ENCODE measurements at places on chromosomes 3 and 15. TPM values are rescaled to one million over a fixed set of nuclear protein-coding genes. Genes with fewer than 3 reads are reported as not detected.

DNA sequence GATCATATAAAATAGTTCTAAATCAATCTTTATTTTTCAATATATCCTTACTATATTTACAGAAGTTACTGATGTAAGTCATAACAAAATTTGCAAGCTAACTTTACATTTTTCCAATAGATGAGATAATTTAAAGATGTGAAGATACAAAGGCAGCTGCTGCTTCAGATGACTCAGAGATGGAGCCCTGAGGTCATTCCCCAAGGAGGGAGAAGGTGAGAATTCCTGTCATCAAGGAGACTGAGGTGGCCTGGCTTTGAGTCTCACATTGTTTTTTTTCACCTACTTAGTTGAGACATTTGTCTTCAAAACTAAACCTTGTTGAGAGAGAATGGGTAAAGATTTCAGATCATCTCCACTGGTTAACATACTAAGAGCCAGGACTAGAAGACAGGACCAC lies 3.9 kb upstream of the SAMD7 start:
- DNase-seq: no peak

DNA sequence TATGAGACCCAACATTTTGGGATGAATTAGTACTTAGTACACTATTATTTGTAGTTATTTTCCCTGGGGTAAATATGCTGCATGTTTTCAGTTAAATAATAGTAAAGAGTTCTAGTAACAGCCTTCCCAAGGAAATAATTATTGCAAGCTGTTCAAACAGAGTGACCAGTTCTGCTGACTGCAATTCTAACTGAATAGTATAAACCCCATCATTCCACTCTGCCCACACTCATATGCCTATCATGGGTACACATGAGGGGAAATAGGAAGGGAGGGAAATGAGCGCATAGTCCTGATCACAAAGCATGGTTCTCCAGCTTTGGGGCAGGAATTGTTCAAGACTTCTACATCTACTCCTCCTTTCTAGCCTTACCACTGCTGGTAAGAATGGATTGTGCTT lies 18.7 kb downstream of the UQCC5 start:
- DNase-seq: no peak

GRCh38 chr3:138835397-138835757 lies 649 bp upstream of the PIK3CB start:
- DNase-seq: no peak

CIDEC gene
- 0.50 TPM for polyA plus RNA-seq

USP13 gene
- 37.6 TPM for polyA plus RNA-seq

ASTE1 gene
- polyA plus RNA-seq: 7.7 TPM

SERPINI1 gene
- 11.4 TPM for polyA plus RNA-seq
